ENCODE measurements at places on chromosomes 6 and 20.

GRCh38 chr20:10218536-10219451, at the start of gene SNAP25:
TSS of gene SNAP25 (plus strand) at chr20:10218830. CDS start at chr20:10275492, 56,662 bp downstream.
- DNase-seq: peak; percentile 90

GRCh38 chr6:143961886-143962878, 45.9 kb downstream of the PLAGL1 start:
- peak; percentile 11 for DNase-seq

- no peak for DNase-seq
Observed at GRCh38 chr6:170247178-170247701, 43.6 kb downstream of the DLL1 start.

DNA sequence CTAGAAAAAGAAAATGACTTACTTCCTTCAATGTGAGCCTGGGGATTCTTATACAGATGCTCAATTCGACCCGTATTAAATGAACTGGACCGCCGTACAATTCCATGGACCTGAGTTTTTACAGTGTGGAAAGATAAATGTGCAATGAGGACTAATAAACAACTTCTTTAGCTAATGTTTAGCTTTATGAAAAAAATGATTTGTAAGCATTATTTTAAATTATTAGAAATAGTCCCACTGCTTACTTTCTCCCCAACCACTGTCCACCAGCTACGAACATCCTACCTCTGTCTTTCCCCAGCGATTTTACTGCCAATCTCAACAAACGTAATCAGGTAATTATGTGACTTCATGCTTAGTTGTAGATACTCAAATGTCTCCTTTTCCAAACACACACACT, 128.0 kb downstream of the GMDS start:
- no peak for DNase-seq

GRCh38 chr20:14446446-14446845, 109.0 kb upstream of the FLRT3 start:
- DNase-seq: no peak

- no peak for DNase-seq
Observed at GRCh38 chr6:166977621-166978525, 21.3 kb upstream of the CEP43 start.

DNA sequence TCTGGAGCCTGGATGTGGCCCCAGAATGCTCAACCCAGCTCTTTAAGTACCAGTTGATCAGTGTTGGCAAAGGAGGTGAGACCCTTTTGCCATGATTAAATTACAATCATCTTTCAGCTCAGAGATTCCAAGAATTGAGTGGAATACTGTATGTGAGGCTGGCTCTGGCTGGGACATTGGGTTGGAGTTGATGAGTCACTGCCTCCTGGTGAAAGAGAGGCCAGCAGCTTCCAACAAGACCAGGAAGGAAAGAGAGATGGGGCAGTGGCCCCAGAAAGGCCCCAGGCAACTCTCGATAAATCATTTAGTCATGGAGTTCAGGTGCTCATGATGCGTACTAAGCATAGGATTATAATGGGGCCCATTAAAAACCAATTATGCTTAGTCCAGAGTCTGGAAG, 2.1 kb downstream of the TGM6 start:
- DNase-seq: no peak

DNA sequence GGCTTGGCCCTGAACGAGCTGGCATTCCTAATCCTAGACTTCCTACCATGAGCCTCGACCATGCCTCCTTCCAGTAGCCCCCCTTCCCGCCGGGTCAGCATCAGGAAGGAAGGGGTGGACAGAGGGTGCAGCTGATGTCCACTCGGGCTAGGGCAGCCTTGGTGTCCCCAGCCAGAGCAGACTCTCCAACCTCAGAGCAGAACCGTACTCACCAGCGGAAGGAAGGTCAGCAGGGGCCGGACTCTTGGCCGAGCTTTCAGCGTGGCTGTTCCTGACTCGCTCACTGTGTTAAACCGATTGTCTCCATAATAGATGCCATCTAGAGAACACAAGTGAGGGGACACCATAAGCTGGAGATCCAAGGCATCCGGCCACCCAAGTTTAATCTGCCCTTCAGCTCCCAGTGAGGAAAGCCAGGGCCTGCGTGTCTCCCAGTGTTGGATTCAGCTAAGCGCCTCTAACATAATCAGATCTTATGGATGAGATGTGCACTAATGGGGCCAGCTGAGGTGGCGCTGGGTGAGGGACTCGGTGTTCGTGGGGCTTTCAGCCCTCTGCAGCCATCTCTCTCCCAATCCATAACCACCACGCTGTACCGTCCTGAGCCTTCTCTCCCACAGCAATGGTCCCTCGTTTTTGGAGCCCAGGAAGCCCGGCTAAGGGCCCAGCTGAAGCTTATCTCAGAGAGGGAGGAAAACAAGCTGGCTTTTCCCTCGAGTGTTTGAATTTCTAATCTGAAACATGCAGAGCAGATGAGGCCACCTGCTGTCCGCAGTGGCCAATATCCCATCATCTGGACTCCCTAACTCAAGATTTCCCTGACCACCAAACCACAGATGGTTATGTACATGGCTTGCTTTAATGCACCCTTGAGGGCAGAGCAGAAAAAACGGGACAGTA, 13.7 kb downstream of the C6orf132 start:
- no peak for DNase-seq

Measured in globus pallidus (tissue), 1 donor.